Stimulated activated CD8-positive, alpha-beta memory T cell treated with anti-CD3 and anti-CD28 coated beads, Interleukin-4, amount 100 ng/mL, for 48 hours (primary cell): ENCODE measurements at places on chromosomes 6 and 20.

GRCh38 chr6:7589221-7589620 lies 777 bp upstream of the SNRNP48 start:
- DNase-seq: no peak

GRCh38 chr6:15370733-15371671 lies 125.1 kb downstream of the JARID2 start:
- no peak for DNase-seq

GRCh38 chr6:75275067-75275466 lies 9.5 kb downstream of the TMEM30A start:
- DNase-seq: no peak

- no peak for DNase-seq
These were observed 380.1 kb upstream of the SOX4 start for GRCh38 chr6:21213492-21213891.
